ENCODE measurements at places on chromosomes 16 and 17.

DNA sequence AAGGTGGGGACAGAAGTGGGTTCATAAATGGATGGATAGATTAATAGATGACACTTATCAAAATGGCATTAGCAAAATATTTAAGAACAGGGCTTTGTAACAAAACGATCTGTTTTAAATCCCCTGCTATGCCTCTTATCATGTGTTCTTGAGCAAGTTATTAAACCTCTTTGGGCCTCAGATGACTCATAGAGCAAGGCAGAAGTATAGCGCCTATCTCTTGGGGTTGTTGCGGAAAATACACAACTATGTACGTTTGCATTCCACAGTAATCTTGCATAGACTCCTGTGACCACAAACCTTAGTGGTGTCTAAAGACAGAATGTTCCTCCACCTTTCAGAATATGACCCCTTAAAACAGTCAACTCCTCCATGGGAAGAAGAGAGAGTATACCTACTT lies 116.8 kb downstream of the CDYL2 start:
- no peak for DNase-seq

DNA sequence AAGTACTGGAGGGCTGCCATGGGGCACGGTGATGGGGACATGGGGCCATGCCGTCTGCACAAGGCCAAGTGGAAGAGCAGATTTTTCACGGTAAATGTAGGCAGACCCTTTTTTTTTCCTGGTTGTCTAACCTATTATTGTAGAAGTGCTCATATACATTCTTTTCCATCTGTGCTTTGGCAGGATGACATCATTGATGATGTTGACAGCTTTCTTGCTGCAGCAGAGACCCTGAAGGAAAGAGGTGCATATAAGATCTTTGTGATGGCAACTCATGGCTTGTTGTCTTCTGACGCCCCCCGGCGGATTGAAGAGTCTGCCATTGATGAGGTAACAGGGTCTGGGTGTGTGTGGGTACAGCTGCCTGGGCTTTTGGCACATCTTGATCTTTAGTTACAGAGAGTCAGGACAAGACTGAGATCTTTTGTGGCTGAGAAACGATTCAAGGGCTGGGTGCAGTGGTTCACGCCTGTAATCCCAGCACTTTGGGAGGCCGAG lies 23.3 kb upstream of the SLC5A10 start:
- no peak for DNase-seq

- DNase-seq: no peak
Observed at GRCh38 chr17:56499799-56500388, 93.6 kb upstream of the NOG start.

DNA sequence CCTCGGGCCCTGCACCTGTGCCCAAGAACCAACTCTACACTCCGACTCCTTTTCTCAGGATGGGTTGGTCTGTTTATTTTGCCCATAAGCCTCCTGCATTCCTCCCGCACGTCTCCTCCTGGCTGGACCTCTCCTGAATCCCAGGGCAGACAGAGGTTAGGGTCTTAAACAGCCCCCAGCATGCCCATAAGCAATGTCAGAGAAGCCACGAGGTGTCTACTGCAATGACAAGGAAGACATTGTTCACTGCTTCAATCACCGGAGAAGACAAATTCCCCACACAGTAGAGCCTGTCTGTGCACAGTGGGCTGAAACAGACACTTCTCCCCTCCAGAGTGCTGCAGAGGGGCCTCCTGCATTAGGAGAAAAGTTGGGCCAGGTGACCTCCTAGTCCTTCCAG lies 230.6 kb upstream of the RPL38 start:
- no peak for DNase-seq

DNA sequence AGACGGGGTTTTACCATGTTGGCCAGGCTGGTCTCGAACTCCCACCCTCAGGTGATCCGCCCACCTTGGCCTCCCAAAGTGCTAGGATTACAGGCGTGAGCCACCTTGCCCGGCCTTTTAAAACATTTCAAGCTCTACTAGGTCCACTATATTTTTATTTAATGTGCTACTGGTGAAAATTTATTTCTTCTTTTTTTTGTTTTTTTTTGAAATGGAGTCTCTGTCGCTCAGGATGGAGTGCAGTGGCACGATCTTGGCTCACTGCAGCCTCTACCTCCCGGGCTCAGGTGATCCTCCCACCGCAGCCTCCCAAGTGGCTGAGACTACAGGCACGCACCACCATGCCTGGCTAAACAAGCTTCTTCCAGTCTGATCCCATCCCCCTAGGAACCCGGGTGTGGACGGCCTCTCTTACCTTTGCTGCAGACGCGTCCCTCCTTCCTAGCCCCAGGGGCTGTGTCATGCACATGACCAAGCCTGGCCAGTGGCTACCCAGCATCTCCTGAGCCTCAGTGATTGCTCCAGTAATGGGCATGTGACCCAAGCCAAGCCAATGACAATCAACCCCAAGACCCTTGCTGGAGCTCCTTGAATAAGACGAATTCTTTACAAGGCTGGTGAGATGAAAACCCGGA lies 40.1 kb upstream of the LITAF start:
- no peak for DNase-seq

DNA sequence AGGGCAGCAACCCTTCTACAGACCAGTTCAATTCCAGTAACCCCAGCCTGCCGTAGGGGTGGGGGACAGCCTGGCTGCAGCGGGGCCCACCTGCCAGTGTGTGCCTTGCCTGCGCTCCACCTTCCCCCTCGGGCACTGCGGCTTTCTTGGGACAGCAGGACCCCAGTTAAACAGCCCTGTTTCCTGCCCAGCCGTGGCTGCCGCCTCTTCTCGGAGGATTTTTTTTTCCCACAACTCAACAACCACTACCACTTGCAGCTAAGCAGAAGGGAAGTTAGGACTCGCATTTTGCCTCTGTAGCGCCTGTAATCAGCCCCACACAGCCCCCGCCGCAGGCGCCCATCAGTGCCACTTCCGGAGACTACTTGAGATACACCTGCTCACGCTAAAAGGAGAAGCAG lies 76.1 kb downstream of the RAI1 start:
- DNase-seq: no peak

DNA sequence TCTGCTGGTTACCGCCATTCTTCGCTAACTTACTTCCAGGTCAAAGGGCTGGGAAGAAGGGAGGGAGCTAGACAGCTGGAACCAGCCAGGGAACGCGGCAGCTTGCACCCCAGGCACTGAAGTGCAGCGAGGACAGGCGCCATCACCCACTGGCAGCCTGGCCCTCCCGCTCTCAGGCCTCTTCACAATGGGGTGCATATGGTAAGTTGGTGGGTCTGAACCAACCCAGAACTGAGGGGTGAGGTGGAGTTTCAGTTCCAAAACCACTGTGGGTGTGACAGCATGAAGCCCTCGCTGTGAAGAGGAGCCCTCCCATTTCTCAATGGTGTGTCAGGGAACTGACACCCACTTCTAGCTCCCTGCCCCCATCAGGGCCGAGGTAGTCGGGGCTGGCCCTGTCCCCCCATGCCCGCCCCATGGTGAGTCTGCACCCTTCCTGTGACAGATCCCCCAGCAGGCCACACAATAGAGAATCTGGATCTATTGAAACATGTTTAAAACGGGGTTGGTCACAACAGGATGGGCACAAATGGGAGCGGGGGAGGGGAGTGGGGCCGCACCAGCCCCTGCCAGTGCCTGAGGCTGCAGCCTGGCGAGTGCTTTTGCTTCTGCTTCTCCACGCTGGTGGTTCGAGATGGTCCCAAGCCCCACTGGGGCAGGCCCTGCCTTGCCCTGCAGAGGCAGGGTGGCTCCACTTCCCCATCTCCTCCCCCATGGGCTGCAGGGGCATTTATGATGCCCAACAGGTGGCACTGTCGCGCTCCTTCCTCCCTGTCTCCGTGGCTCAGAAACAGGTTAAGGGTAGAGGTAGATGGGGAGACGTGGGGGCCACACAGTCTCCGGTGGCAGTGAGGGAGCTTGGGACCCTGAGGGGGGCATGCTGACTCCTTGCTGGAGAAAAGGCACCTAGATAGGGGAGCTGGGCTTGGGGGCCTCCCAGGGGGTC lies 2.3 kb downstream of the LIMD2 start:
- peak; percentile 62 for DNase-seq

GRCh38 chr16:88073201-88073721 lies 122.0 kb downstream of the BANP start:
- DNase-seq: no peak

DNA sequence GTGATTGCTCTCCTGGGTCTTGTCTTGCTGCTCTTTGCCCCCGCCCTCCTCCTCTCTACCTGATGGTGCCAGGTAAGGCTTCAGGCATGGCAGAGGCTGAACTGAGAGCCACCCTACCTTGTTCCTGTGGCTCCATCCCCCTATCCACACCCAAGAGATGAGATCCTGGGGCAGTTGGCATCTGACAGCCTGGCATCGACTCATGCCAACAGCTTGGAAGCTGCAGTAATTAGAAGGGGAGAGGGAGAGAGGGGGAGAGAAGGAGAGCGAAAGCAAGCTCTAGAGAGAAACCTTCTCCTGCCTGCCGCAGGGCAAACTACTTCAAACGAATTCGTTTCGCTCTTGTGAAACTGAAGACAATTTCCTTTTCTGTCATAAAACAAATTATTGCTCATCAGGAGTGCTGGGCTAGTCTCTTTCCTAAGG lies 13.8 kb upstream of the SP6 start:
- DNase-seq: no peak

DNA sequence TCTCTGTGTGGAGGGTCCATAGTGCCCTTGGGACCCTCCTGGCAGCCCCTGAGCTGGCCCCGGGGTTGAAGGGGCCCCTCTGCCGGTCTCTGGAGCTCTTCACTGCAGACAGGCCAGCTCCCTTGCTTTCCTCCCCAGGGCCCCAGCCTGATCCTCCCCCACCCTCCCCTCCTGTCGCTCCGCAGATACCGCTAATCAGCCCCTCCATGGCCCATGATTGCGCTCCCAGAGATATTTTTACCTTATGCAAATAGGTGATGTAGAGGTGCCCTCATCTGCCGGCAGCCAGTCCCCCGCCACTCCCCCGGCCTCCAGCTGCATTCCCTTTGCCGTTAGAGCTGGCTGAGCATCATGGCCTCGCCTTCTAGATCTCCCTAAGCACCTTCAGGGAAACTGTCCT lies 9.2 kb downstream of the MMP15 start:
- no peak for DNase-seq

- DNase-seq: no peak
Observed at GRCh38 chr17:73433501-73433900, 121.7 kb upstream of the CDC42EP4 start.

DNA sequence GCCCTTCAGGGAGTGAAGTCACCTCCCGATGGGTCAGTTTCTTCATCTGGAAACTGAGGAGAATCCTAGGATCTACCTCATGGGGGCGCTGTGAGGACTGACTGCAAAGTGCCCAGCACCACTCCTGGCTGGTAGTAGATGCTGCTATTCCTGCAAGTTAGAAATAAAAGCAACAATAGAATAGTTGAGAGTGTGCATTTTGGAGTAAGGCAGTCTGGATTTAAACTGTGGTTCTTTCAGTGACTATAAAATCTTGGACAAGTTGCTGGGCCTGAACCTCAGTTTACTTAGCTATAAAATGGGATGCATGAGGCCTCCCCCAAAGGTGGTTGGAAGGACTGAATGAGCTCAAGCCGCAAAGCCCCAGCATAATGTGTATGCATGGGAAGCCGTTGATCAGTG lies 70.6 kb downstream of the CYB5B start:
- DNase-seq: no peak

DNA sequence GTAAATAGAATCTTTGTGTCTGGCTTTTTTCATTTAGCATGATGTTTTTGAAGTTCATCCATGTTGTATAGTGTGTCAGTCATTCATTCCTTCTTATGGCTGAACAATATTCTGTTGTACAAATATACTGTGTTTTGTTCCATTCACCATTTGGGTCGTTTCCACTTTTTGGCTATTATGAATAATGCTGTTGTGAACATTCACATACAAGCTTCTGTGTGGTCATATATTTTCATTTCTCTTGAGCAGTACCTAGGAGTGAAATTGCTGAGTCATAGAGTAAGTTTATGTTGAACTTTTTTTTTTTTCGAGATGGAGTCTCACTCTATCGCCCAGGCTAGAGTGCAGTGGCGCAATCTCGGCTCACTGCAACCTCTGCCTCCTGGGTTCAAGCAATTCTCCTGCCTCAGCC lies 32.3 kb upstream of the TAOK1 start:
- no peak for DNase-seq

DNA sequence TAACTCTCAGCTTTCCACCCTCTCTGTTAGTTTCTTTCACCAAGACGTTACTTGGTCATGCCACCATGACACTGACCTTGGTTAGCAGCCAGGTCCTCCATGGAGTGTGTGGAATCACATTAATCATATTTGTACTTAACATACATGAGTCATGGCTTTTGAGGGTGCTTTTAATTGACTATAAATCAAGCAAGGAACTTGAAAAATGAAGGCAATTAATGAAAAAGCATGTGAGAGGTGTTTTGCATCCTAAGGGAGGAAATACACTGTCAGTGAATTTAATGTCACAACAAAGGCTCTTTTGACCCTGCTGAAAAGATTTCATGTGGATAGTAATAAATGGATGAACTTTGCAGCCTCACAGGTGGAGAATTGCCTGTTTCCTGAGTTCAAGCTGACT lies 240.7 kb downstream of the CDH13 start:
- no peak for DNase-seq

DNA sequence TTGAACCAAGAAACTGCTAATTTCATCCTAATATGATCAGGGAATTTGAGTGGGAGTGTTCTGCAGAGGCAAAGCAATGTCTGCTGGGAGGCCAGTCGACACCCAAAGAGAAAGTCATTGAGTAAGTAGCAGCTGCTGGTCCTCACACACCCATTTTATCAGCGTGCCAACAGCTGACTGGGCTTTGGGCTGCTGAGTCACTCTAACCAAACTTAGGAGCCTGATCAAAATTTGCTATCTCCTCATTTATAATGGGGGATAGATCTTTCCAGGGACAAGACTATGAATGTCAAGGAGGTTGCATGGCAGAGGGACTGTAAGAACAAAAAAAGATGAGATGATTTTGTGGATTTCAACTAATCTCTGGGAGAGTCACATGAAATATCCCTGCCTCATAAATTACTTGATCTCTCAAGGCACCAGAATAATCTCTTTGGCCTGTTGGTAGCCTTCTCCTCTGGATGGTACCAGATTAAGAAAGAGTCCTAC lies 32.9 kb downstream of the CPSF4L start:
- no peak for DNase-seq

- DNase-seq: no peak
Observed at GRCh38 chr17:6496116-6496481, 51.8 kb downstream of the PIMREG start.

DNA sequence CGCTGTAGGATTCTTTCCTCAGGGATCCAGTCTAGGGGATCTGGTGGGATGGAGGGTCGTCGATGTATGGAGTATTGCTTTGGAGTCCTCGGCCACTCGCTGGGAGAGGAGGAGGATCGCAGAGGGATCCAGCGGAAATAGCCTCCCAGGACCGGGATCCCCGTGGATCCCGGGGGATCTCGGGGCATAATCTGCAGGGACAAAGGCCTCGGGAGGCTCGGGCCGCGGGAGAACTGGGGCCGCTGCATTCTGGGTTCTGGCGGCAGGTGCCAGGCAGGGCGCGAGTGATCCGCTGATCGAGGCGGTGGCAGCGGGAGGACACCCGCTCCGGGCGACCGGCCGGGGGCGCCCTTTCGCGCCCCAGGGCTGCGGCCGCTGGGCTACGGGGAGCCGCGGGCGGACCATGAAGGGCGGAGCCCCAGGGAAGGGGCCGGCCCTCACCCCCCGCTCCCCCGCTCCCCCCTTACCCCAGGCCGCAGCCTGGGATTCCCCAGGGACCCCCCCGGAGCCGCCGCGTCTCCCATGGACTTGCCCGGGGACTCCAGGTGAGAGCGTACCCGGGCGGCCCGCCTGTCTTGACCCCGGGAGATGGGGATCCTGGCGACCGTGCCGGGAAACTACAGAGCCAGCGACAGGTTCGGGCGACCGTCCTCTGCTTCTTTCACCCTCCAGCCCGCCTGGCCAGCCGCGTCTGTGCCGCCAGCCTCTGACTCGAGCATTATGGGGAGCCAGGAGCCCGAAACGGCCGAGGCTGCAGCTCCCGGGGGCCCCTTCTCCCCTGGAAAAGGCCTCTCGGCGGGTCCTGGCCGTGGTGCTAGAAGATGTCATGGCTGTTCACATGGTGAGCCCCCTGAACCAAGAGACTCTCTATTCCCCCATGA lies 604 bp downstream of the PRR14 start:
- DNase-seq: peak; percentile 76

Data from T-helper 22 cell (primary cell).